Right atrium auricular region (tissue), 2 donors: ENCODE measurements at places on chromosomes 6 and 20.

- no peak for DNase-seq
These were observed 56.4 kb downstream of the B4GALT5 start for GRCh38 chr20:49657118-49657901.

GRCh38 chr6:13252790-13253189 lies 75.5 kb downstream of the TBC1D7 start:
- no peak for DNase-seq

DNA sequence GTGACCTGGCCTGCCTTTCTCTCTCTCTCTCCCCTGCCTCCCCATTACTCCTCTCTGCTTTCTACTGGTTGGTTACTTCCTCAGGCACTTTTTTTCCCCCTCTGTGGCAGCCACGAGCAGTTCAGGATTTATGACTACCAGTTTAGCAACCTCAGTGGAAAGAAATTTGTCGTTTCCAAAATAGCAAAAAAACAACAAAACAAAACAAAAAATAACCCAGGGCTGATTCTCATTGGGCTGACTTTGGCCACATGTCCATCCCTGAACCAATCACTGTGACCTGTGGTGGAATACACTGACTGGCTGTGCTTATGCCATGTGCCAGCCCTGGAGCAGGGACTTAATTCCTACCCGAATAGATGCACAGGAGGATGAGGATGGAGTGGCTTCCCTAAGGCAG lies 137.4 kb downstream of the TFAP2C start:
- DNase-seq = no peak

DNA sequence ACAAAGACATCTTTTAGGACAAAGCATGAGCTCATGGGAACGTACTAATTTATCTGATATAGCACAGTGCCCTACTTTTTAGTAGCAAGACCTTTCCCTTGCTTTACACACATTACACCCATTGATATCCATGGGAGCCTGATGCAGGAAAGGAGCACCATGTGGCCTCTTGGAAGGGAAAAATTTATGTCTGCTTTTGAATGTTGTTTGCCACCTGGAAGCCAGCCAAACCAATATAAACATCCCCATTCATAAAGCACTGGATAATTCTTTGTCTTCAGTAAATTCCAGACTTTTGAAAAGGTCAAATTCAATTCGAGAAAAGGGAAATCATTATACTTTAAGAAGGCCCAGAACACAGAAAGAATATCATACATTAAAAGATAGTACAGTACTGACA lies 152.3 kb upstream of the BEND6 start:
- DNase-seq = no peak

DNA sequence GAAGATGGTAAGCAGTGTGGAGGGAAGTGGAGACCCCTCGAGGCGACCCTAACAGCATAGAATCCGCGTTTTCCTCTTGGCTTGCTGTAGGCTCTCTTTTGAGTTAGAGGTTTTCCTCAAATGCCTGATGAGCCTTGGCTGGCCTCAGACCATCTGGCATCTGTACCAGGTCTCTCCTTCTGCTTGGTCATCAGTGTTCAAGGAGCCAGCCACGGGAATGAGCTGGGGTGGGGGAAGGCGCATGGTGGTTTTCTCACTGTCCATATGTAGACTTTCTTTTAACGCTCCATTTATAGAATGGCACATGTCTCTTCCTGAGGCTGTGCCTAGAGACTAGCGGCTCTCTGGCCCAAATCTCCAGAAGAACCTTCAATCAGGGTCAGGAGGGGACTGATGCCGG lies 8.1 kb upstream of the GUCA1A start:
- DNase-seq = no peak

GRCh38 chr6:51024126-51024525 lies 205.5 kb downstream of the TFAP2B start:
- no peak for DNase-seq

DNA sequence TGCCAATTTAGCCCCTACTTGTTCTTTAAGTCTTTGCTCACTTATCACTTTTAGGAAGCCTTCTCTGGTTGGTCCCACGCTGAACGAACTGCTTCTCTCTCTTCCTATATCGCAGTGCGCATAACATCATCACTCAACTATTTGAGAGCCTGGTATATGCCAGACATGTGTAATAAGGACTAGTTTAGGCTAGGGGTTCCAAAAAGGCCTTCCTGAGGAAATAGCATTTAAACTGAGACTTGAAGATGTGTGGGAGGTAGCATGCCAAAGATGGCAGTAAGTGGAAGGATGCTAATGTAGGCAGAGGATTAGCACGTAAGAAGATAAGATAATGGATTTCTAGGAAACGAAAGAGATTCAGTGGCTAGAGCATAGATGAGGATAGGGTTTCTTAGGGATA lies 4.8 kb downstream of the CCDC28A start:
- DNase-seq = no peak

- DNase-seq = no peak
These were observed 103.1 kb downstream of the QRSL1 start for GRCh38 chr6:106732376-106732940.

DNA sequence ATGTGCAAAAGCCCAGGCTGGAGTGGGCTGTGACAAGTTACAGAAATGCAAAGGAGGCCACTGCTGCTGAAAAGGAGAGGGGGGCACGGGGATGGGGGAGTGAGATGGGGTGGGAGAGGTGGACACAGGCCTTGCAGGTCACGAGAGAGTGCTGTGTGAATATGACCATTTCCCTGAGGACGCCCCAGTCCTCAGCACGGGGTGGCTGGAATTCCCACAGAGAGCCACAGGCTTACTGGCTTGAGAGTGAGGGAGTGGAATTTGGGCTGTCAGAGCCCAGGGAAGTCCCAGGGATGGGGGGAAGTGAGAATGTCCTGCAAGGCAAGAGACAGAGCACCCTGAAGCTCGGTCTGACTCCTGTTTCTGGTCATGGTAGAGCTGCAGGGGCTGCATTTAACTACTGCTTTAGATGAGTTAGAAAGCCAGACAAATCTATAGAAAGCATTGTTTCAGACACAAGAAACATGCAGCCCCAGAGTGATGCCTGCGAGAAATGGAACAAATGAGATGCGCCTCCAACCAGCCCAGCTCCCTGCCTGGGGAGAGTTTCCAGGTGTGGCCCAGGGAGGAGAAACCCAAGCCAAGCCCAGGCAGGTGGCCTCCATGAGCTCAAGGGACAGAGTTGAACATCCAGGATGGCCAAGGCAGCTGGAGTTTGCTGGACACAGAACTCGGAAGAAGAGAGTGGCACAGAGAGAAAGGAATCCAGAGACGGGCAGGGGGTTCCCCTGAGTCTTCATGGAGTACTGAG lies 30.5 kb downstream of the NPEPL1 start:
- DNase-seq = peak; percentile 36

DNA sequence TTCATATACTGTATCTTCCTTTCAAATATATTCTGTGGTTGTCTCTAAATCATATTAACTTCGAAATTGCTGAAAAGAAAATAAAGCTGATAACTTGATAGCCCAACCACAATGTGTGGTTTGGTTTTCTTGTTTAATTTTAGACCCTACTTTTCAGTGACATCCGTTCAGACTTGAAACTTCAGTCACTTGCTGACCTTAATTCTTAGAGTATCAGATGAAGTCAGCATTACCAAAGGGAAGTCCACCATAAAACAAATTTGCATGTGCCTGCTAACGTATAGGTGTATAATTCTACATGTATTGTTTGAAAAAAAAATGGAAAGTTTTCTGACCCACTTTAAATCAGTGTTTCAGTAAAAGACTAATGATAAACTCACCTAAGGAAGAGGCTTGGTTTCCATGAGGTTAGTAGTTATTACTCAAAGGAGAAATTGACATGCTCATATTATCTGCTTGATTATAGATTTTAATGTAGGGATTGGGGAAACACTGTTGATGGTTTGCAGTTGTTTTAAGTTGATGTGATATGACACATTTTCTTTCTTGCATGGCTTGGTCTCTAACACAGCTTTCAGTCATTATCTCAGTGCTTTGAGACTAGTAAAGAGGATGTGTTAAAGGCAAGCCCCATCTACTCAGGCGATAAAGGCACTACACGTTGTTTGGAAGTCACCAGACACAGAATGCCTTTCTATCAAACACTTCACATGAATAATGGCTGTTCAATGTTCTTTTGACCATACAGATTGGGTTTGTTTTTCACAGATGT lies 5.2 kb upstream of the IL17A start:
- no peak for DNase-seq

DNA sequence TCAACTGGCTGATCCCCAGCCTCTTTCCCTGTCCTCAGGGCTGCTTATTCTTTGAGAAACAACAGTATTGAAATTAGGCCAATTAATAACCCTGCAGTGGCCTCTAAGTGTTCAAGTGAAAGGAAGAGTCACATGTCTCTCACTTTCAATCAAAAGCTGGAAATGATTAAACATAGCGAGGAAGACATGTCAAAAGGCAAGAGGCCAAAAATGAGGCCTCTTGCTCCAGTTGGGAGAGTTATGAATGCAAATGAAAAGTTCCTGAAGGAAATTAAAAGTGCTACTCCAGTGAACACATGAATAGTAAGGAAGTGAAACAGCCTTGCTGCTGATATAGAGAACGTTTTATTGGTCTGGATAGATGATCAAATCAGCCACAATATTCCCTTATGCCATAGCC lies 131.5 kb downstream of the MACROD2 start:
- DNase-seq = no peak

DNA sequence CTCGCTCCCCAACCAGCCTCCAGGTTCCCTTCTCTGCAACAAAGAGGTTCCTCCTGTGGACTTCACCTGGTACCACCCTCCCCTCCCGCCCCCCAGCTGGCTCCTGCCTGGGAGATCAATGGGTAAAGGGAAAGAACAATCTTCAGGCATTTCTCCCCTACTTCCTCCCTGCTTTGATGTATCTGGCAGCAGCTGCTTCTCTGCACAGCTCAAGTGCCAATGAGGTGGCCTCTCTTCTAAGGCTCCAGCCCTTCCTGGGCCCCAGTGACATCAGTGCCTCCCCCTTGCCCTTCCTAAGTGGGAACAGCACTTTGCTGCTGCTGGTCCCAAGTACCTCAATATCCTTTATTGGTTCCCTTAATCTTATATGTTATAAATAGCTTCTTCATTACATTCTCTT lies 23.5 kb downstream of the MOCS1 start:
- no peak for DNase-seq

DNA sequence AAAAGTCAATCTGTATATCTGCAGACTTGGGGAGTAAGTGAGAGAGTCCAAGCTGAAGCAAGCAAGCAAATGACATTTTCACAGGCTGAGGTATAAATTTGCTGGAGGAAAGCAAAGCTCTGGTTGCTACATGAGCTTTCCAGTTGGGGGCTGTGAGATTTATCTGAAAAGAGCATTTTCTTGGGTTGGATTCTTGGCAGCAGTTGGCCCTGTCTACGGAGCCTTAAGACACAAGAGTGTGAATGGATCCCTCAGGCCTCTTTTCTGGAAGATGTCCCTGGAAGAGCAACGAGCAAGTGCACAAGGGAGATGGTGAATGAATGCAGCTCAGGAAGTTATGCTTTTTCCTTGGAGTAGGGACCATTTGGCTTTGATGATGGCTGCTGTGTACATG lies 30.8 kb downstream of the ISM1 start:
- no peak for DNase-seq

GRCh38 chr20:46400828-46401477 lies 5.5 kb downstream of the ELMO2 start:
- DNase-seq = no peak

DNA sequence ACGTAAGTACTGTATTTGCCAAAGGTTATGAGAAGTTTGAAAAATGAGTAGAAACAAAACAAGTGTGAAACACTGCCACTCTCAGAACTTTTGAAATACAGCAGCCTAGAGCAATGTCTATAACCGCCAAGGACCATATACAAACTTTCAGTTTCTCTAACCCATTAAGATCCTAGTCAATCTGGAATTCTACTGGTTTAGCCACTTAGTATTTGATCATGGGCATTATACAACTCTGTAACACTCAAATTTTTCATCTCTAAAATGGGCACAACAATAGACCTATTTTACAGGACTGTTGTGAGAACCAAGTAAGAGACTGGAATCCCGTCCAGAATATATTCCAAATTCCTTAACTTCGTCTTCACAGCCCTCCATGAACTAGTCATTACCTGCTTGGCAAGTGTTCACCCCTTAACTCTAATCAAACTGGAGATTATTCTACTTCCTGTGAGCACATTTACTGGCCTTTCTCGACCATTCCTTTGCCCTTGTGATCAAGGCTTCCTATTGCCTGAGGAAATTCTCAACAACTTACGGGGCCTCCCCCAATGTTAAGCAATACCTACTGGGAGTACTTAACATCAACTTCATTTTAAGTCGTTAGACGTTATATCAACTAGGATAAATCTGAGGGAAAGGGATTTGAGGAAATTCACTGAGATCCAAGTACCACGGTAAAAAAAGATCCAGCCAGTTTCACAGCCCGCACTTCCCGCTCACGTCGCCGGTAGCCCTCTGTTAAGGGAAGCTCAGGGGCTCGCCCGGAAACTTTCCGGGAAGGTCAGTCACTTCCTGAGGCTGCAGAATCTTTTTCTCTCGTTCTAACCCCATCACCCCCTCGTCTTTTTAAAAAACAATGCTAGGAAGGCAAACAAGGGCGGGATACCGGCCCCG lies 1.1 kb downstream of the EIF2S2 start:
- no peak for DNase-seq

- DNase-seq = peak; percentile 79
These were observed 17.5 kb downstream of the LEMD2 start for GRCh38 chr6:33771146-33772081.

GRCh38 chr6:145960918-145961589 lies 3.1 kb downstream of the SHPRH start:
- no peak for DNase-seq

- no peak for DNase-seq
These were observed 18.4 kb downstream of the PKIG start for GRCh38 chr20:44600758-44601201.

DNA sequence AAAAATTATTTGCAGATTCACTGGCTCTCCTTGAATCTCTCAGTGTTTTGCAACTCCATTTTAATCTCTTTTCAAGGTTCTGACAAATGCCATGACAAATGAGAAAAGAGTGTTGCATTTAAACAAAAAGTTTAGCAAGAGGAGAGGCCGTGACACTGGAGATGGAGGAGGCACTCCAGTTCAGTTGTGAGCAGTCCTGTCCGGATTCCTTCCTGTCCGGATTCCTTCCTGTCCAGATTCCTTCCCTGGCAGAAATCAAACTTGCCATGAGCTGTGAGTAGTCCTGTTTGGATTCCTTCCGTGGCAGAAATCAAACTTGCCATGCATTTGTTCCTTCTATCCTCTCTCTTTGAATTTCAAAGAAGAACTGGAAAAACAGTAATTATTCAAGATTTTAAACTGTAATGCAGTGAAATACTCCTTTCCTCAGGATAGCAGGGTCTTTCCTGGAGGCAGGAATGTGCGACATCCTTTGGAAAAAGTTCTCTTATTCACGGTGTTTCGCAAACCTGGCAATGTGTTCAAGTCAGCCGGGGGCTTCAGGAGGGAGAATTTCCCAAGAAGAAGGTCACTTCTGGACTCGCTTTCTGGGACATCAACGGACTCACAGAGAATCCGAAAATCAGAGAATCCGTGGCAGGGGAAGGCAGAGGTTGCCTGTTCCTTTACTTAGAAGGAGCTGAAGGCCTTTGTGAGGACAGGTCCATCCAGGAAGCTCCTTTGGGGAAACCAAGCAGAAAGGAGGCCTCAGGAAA lies 48.7 kb upstream of the DACT2 start:
- DNase-seq = no peak

- peak; percentile 43 for DNase-seq
These were observed 87.5 kb downstream of the ANKRD60 start for GRCh38 chr20:58140787-58141425.
